ENCODE measurements at places on chromosomes 4 and X. TPM values are rescaled to one million over a fixed set of nuclear protein-coding genes. Genes with fewer than 3 reads are reported as not detected.

- H3K4me3 ChIP-seq: no peak overlapping the region
- DNase-seq: no peak
- H3K36me3 ChIP-seq: no peaks in the 10 kb centered on the region
- H3K27me3 ChIP-seq: no peaks in the 10 kb centered on the region
- H3K4me1 ChIP-seq: no peaks in the 10 kb centered on the region
These were observed 138.9 kb upstream of the ITM2A start for GRCh38 chrX:79506001-79506400.

- peaks cover 3% of the 10 kb centered on the region for H3K4me1 ChIP-seq
- no peak overlapping the region for H3K27ac ChIP-seq
- H3K27me3 ChIP-seq: no peaks in the 10 kb centered on the region
- no peak overlapping the region for H3K4me3 ChIP-seq
These were observed 32.8 kb downstream of the CEP44 start for GRCh38 chr4:174316546-174316945.

- DNase-seq: no peak
- H3K4me3 ChIP-seq: no peak overlapping the region
- no peaks in the 10 kb centered on the region for H3K27me3 ChIP-seq
These were observed 57.4 kb downstream of the NSD2 start for GRCh38 chr4:1928356-1929239.

DNA sequence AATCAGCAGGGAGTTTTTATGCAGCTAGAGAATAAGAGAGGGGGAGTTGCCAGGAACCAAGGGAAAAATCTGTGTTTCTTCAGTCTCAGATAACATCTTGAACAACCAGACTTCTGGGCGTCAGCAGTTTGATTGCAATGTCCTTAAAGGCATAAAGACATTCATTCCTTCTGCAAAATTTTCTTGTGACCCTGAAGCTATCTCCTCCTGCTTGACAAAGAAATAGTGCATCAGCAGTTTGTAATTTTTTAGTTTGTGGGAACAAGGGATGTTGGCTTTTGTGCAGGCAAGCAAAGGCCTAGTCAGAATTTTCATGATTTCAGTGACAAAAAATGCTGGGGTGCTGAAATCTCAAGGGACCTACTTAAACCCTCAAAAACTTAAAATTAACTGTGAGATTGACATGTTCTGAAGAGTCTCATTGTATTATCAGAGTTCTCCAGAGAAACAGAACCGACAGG, 125.8 kb upstream of the UNC5C start:
- no peak overlapping the region for H3K27ac ChIP-seq
- no peaks in the 10 kb centered on the region for H3K36me3 ChIP-seq
- no peaks in the 10 kb centered on the region for H3K4me1 ChIP-seq
- no peaks in the 10 kb centered on the region for H3K27me3 ChIP-seq
- no peak overlapping the region for H3K4me3 ChIP-seq
- no peak for DNase-seq

DNA sequence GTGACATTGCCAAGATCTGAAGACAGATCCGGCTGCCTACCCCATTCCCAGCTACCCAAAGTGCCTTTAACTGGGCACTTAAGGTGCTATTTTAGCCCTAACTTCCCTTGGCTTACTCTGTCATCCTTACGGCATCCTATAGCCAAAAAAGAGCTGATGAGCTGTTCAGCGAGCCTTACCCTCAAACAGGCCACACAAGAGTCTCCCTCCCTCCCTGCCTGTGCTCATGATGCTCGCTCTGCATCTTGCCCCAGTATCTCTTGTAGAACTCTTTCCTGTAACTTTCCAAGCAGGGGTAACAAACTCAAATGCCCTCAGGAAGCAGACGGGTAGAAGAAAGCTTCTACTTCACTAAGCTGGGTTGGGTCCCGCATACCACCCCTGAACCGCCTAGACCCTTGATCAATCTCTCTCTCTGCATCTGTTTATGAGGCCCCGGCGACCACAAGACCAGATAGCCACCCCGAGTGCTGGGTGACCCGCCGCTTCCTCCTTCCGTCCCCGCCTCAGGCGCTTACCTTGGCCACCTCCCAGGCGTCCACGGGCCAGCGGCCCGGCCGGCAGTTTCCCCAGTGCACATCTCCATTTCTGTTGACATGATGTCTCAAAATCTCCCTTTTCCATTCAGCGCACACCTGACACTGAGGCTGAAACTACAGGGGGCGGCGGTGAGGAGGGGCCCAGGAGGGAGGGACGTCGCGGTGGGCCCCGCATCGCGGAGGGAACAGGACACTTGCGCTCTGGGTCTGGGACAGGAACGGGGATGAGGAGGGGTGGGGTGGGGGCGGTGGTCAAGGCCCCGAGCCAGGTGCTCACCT, 663 bp downstream of the CXorf38 start:
- no peaks in the 10 kb centered on the region for H3K27me3 ChIP-seq
- DNase-seq: peak; percentile 18
- peaks cover 34% of the 10 kb centered on the region for H3K36me3 ChIP-seq
- peaks cover 25% of the 10 kb centered on the region for H3K4me1 ChIP-seq
- H3K27ac ChIP-seq: peak overlapping the region; percentile 87
- H3K4me3 ChIP-seq: peak overlapping the region; percentile 87

DNA sequence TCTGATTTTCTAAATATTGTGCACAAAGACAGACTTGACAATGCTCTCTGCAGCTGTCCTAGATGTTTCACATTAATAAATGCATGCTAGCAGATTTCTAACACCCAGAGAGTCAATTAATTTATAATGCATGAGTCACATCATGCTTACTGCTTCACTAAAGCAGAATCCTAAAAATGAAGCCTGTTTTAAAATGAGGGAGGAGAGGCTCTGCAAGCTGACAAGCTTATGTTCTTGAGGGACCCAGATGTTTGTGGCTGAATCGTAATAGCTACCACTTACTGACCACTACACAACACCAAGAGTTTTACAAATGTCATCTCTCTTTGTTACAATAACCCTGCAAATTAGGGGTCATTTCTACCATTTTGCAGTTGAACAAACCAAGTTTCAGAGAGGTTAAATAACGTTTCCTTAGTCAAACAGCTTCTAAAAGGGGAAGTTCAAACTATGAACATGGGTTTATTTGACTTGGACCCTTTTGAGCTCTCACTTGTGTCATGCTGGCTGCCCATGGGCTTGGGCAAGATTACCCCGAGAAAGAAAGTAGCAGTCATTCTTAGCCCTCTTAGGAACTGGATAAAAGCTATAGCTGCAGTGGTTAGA, 262.7 kb upstream of the ETNPPL start:
- no peaks in the 10 kb centered on the region for H3K4me1 ChIP-seq
- H3K27me3 ChIP-seq: no peaks in the 10 kb centered on the region
- H3K36me3 ChIP-seq: no peaks in the 10 kb centered on the region
- no peak overlapping the region for H3K4me3 ChIP-seq
- DNase-seq: no peak

GRCh38 chr4:138438608-138439007, 196.5 kb upstream of the SLC7A11 start:
- H3K4me1 ChIP-seq: no peaks in the 10 kb centered on the region
- no peak overlapping the region for H3K4me3 ChIP-seq
- H3K27me3 ChIP-seq: no peaks in the 10 kb centered on the region
- DNase-seq: no peak
- H3K36me3 ChIP-seq: no peaks in the 10 kb centered on the region

The UGT2B10 gene
- not detected for total RNA-seq

The ADAM29 gene
- not detected for total RNA-seq

- H3K27ac ChIP-seq: no peak overlapping the region
- H3K4me1 ChIP-seq: no peaks in the 10 kb centered on the region
- DNase-seq: no peak
- H3K4me3 ChIP-seq: no peak overlapping the region
- peaks cover 61% of the 10 kb centered on the region for H3K27me3 ChIP-seq
These were observed 195.8 kb downstream of the MAML3 start for GRCh38 chr4:139957986-139958738.

The GAB1 gene
- total RNA-seq: 0.96 TPM

The IL13RA2 gene
- total RNA-seq: not detected

DNA sequence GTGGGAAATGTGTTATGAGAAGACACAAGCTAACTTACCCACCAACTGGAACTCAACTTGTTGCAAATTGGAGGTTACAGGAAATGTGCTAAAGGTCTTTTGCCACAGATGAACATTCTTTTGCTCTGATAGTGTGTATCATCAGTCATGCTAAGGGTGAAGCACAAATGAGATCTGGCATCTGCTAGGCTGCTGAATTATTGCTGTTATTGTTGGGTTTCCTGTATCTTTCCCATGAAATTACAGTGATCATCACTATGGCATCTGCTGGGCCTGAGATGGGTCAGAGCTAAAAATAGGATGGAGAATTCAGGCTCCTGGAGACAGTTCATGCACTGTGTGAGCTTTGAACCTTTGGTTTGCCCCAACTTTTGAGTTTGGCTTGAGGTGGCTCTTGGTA, 124.5 kb downstream of the NPNT start:
- no peak overlapping the region for H3K4me3 ChIP-seq
- no peak overlapping the region for H3K27ac ChIP-seq
- H3K27me3 ChIP-seq: no peaks in the 10 kb centered on the region
- no peaks in the 10 kb centered on the region for H3K36me3 ChIP-seq
- no peaks in the 10 kb centered on the region for H3K4me1 ChIP-seq
- no peak for DNase-seq

The BBS12 gene
- 5.5 TPM for total RNA-seq

GRCh38 chr4:94304365-94304971, 38.2 kb downstream of the HPGDS start:
- H3K27me3 ChIP-seq: peaks cover 1% of the 10 kb centered on the region
- peaks cover 14% of the 10 kb centered on the region for H3K4me1 ChIP-seq
- no peak overlapping the region for H3K4me3 ChIP-seq
- no peaks in the 10 kb centered on the region for H3K36me3 ChIP-seq

DNA sequence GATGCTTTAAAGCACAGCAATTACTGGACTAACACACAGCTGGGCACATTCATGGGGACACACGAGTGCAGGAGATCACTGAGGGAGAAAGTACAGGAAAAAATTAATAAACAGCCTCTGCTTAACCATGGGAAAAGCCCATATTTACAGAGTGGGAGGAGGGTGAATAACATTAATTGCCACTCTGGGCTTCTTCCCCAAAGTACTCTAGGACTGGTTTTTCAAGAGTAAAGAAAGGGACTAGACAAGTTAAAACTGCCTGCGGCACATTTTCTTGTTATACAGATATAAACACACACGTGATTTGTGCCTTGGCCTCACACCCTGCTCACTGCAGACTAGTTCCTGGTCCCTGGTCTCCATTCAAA, 179.7 kb upstream of the TET2 start:
- H3K27ac ChIP-seq: peak overlapping the region; percentile 86
- peaks cover 43% of the 10 kb centered on the region for H3K4me1 ChIP-seq
- no peaks in the 10 kb centered on the region for H3K36me3 ChIP-seq
- DNase-seq: no peak
- peaks cover 3% of the 10 kb centered on the region for H3K27me3 ChIP-seq
- peak overlapping the region; percentile 66 for H3K4me3 ChIP-seq

GRCh38 chrX:46929439-46930261, 17.4 kb downstream of the JADE3 start:
- H3K4me3 ChIP-seq: no peak overlapping the region
- no peak for DNase-seq
- H3K27ac ChIP-seq: no peak overlapping the region
- H3K4me1 ChIP-seq: no peaks in the 10 kb centered on the region
- H3K36me3 ChIP-seq: no peaks in the 10 kb centered on the region

The STPG2 gene
- total RNA-seq: not detected

DNA sequence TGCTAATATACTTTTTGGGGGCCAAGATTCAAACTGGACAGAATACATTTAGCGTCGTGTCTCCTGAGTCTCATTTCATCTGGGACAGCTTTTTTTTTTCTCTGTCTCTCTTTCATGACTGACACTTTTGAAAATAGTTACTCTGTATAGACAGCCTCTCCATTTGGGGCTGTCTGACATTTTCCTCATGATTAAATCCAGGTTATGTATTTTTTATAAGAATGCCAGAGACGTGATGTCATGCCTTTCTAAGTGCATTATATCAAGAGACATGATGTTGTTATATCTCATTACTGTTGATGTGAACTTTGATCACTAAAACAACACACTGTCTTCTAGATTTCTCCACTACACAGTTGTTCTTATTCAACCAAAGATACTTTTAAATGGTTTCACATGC, 199.0 kb downstream of the BANK1 start:
- no peak overlapping the region for H3K27ac ChIP-seq
- DNase-seq: no peak
- no peaks in the 10 kb centered on the region for H3K36me3 ChIP-seq

DNA sequence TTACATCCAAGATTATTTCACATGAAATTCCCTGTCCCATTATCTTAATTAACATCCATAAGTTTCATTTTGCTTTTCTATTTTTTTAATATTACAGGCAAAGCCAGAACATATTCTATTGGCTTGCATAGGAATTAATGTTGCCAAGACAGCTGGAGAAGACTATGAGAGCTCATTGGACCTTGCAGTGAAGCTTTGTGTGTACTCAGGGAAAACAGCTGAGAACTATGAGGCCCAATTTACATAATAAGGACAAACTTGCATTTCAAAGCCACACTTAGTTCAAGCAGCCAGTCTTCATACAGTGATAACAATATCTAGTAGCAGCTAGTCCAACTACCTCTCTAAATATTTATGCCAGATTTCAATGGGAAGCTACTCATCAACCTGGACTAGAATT, 134.4 kb downstream of the DDX53 start:
- no peaks in the 10 kb centered on the region for H3K36me3 ChIP-seq
- H3K27me3 ChIP-seq: no peaks in the 10 kb centered on the region
- no peak overlapping the region for H3K27ac ChIP-seq
- no peak overlapping the region for H3K4me3 ChIP-seq
- H3K4me1 ChIP-seq: no peaks in the 10 kb centered on the region

The PJA1 gene
- total RNA-seq: 17.2 TPM

- no peak overlapping the region for H3K27ac ChIP-seq
- no peaks in the 10 kb centered on the region for H3K27me3 ChIP-seq
- no peaks in the 10 kb centered on the region for H3K4me1 ChIP-seq
These were observed 234.8 kb downstream of the IL15 start for GRCh38 chr4:141871086-141871770.

GRCh38 chr4:23874536-23874901, 15.3 kb downstream of the PPARGC1A start:
- no peaks in the 10 kb centered on the region for H3K27me3 ChIP-seq
- H3K27ac ChIP-seq: no peak overlapping the region
- no peaks in the 10 kb centered on the region for H3K36me3 ChIP-seq
- DNase-seq: no peak

- no peak overlapping the region for H3K27ac ChIP-seq
- H3K36me3 ChIP-seq: no peaks in the 10 kb centered on the region
- DNase-seq: no peak
- no peaks in the 10 kb centered on the region for H3K4me1 ChIP-seq
- H3K27me3 ChIP-seq: no peaks in the 10 kb centered on the region
- H3K4me3 ChIP-seq: no peak overlapping the region
These were observed 34.9 kb upstream of the ANXA10 start for GRCh38 chr4:168057412-168057811.

DNA sequence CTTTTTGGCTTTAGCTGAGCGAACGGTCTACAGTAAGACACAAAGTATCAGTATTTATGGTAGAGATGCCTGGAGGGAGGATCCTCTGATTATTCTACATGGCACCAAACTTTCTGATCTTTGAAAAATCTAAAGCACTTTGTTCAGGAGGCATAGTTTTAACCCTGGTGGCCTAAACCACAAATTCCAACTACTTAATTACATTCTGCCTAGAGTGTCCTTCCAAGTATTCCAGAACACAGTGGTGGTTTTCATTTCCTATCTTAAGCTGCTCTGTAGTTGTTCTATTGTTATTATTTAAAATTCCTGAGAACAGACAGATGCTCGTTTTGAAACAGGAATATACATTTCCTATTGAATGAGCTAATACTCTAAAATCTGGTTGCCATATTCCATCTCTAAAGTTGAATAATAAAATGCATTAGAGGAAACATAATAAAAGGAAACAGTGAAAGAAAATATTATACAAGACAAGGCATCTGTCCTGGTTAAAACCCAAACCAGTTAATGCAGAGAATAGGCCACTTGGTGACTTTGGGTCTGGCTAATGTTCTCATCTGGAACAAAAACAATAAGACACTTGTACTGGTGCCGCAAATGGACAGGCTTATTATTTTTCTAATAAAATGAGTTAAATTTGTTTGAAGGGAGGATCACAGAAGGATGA, 657.4 kb downstream of the SPRY1 start:
- no peak for DNase-seq
- H3K27me3 ChIP-seq: no peaks in the 10 kb centered on the region
- H3K4me3 ChIP-seq: no peak overlapping the region
- H3K36me3 ChIP-seq: no peaks in the 10 kb centered on the region

Measured in activated T-helper 2 cell treated with anti-CD3 and anti-CD28 coated beads, Interferon-gamma antibody, Interleukin-2, Interleukin-4, amounts not matched to agents 10 μg/mL and 5 μg/mL and 100 μg/mL, durations not matched to agents 14 hours and 24 hours and 36 hours (primary cell).